Body of pancreas (tissue), 4 donors: ENCODE measurements at places on chromosomes 5 and 9.

DNA sequence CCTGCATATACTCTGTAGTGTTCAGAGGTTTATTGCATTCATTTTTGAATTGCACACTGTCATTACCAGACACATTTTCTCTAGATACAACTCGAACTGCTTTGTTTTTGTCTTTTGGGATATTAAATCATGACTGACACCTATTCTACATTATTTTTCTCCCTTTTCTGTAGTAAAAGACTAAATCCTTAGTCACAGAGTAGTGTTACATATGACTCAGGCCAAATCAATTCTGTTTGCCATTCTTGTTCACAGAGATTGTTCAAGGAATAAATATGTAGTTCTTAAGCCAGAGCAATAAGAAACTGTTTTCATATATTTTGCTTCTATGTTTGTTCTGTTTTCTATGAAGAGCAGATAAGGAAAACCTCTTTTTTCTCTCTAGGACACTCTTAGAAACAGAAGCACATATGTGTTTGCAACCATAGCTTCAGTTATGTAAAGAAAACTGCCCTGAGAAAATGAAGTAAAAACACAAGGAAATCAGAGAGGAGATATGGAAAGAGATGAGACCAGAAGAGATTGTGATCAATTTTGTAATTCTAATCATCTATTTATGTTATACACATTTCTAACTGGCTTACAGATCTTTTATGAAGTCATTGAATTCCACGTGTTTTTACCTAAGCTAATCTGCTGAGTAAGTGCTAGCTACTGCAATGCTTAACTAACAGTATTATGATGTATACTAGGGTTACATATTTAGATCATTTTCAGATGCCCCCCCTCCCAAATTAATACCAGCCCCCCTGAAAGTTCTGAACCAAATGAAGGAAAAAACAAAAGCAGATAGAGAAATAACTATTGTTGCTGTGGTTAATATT lies 1995.6 kb upstream of the CDH6 start:
- no peak for DNase-seq

GRCh38 chr9:18472435-18472834 lies 1.5 kb upstream of the ADAMTSL1 start:
- DNase-seq = no peak

DNA sequence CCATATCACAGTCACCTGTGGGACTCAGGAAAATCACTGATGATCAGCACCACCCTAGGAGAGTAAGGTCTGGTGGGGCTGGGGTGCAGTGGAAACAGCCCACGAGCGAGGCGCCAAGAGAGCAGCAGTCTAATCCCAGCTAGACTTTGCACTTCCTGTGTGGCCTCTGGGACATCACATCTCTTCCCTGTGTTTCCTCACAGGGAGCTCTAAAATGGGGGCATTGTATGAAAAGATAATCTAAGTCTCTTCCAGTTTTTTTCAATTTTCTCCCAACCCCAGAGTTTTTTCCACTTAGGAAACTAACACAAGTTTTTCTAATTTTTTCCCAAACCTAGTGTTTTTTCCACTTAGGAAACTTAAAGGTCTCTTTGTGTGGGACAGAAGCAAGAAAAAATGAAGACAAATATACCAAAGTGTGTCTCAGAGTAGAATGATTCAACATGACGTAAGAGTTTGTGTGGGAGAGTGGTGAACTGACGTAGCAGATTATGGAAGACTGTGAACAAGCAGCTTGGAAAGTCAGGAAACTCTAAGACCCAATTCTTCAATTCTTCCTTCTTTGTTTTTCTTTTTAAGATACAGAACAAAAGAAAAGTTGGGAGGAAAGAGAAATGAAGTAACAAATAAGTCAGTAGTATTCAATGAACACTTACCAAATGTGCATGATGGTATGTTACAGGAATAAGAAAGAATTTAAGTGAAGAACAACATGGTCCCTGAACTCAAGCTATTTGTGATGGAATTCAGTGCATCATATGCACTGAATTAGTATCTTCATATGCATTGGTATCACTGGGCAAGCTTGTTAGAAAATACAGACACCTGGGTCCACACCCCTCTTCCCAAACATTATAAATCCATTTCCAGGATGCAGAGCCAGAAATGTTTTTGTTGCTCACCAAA lies 51.3 kb downstream of the LHFPL2 start:
- DNase-seq = no peak

- no peak for DNase-seq
These were observed 6.8 kb upstream of the TRIM41 start for GRCh38 chr5:181215997-181216989.

GRCh38 chr5:56409331-56410190 lies 176.4 kb upstream of the ANKRD55 start:
- DNase-seq = peak; percentile 46
